ENCODE measurements at places on chromosomes 7 and 10.

- DNase-seq: no peak
These were observed 159.8 kb upstream of the STEAP1 start for GRCh38 chr7:89994483-89994882.

DNA sequence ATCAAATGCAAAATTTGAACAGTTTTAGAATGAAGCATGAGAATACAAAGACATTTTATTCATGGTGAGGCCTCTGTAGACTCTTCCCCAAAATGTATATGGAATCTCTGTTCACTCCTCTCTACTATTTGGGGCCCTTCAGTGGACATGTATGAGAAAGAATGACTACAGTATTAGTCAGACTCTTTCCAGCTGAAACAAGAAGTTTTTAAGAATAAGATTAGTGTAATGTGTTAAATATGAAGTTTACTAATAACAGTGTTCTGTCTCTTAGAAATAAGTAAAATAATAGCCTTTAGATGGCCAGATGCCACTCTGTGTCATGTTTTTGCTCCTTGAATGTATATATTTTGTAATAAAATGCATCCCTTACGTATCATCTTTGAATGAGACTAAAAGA is 585.6 kb downstream of the SUGCT start:
- no peak for DNase-seq

- no peak for DNase-seq
These were observed 1.1 kb downstream of the ZNF32 start for GRCh38 chr10:43647576-43647975.

DNA sequence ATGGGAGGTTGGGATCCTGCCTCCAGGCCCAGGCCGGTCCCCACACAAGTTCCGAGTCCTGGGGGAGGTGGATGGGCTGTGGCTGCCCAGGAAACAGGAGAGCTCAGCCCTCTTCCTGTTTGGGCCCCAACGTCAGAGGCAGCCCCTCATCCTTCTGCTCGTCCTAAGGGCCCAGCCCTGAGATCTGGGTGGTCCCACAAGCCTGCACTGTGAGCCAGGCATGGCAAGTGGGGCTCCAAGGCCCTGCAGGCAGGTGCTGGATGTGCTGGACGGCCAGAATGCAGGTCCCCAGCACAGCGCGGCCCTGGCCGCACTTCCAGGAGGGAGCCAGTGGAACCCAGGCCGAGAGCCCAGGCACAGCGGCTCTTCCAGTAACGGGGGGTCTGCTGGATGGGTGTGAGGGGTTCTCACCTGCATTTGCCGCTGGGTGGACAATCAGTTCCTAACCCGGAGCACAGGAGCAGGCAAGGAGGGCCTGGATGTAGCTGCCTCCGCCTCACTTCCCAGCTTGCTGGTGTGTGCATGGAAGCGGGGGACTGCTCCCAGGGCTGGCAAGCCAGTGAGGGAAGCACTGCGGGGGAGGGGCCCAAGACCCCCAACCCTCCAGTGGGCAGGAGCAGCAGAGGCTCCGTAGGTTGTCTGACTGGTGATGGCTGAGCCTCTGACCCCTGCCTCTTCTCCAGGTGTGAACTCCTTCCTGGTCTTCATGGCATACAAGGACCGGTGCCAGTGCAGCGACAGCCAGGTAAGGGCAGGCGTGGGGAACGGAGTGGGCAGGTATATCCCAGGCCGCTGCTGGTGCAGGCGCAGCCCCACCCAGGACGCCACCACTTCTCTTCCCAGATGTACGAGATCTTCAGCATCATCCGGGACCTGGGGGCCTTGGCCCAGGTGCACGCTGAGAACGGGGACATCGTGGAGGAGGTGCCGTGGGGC is 9.7 kb downstream of the DPYSL4 start:
- DNase-seq: no peak

- DNase-seq: no peak
These were observed 25.2 kb upstream of the PRR15 start for GRCh38 chr7:29538389-29538788.

DNA sequence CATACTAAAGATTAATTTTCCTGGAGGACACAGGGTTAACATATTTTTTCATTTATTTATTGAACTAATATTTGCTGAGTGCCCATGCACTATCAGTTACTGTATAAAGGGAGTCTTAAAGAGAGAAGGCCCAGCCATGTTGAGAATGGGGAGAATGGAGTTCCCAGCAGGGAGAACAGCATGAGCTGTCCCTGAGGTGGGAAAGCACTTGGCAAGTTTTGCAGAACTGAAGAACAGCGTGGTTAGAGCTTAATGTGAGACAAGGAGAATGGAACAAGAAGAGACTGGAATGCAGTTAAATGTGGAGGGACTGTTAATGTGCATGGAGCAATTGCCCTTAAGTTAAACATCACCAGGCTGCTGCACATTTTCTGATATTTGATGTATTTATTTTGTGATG is 435.4 kb downstream of the SUGCT start:
- no peak for DNase-seq

DNA sequence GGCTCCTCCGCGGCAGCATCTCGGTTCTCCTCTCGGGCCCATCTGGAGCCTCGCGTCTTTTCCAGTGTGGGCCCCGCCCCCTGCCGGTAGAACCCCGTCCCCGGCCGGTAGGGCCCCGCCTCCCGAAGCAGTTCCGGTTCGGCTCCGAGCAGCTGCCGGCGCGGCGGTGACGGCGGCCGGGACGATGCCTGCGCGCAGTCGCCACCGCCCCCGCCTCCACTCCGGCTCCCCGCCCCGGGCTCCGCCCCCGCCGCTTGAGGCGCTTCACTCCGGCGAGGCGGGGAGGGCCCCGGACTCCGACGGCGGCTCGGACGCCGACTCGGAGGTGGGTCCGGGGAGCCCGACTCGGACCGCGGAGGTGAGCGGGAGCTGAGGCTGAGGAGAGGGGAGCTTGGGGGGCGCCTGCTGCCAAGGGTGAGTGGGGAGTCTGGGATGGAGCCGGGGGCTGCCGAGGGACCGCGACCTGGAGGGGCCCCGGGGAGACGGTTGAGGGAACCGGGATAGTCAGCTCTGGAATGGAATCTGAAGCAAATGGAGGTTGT is at the start of gene SAMD8:
Gene SAMD8 (plus strand): TSS at position 292 of the 542 bp plus-strand sequence. CDS start 38,873 bp downstream, outside the sequence.
- DNase-seq: peak; percentile 97

- DNase-seq: no peak
These were observed 48.2 kb upstream of the CREB5 start for GRCh38 chr7:28364082-28364481.
